ENCODE measurements at places on chromosomes 5 and 9.
A peak's percentile ranks its signal among the peaks of the same experiment; 100 is the strongest.

GRCh38 chr5:84260140-84260539, 124.5 kb downstream of the EDIL3 start:
- no peak for DNase-seq

DNA sequence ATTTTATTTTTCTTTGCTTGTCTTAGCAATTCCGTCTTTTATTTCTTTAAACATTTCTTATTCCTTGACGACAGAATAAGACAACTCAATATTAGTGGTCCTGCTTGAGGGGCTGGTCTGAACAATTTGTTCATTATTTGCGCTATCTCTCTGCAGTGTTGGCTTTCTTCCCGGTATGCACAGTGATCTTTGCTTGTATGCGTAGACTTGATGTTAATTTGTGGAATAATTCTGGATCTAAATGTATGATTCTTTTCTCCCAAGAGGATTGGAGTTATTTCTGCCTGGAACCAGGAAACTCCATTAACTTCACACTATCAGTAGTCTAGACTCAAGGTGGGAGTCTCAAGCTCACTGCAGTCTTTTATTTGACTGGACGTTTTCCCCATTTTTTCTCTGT, 80.4 kb downstream of the KDM4C start:
- DNase-seq, result no peak

DNA sequence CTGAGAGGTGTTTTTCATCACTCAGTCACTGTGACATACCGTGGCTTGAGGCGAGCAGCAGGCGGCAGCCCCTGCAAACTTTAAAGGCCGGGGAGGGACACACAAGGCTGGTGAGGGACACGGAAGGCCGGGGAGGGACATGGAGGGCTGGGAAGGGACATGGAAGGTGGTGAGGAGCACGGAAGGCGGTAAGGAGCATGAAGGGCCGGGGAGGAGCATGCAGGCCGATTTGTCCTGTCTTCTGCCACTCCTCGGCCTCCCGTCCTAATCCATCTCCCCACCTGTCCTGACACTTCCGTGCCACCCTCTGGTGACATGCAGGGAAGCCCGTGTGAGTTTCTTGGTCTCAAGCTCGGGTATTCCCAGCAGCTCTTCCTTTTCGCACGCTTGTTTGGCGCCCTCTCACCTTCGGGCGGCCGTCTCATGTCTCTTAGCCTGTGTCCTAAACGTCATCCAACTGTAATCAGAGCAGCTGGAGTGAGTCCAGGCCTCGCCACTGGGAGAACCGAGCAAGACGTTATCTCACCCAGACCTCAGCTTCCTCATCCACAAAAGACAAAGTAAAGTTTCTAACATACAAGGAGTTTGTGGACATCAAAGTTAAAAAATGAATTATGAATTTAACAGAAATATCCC, 126.5 kb downstream of the MRPL36 start:
- no peak for DNase-seq

- DNase-seq, result no peak
These were observed 611.2 kb downstream of the KIF4B start for GRCh38 chr5:155624597-155625241.

- DNase-seq, result peak; percentile 47
These were observed 42.7 kb upstream of the NCS1 start for GRCh38 chr9:130129432-130130061.

GRCh38 chr5:54739371-54739770, 221.8 kb downstream of the SNX18 start:
- DNase-seq, result no peak

DNA sequence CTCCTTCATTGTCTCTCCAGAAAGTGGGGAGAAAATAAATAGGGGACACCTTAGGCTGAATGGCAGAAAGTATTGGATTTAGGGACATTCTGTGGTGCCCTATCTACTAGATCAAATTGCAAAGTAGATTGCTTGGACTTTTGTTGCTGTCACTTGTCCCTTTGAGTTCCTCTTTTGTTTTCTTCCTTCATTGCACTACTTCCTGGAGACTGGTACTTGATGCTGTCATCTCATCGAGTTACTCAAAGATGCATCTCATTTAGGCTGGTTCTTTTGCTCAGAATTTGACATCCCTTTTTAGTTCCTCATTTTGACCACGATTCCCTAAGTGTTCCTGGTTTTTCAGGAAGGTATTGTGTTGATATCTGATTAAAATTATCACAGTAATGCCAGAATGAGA, 137.6 kb downstream of the ADGRV1 start:
- no peak for DNase-seq

DNA sequence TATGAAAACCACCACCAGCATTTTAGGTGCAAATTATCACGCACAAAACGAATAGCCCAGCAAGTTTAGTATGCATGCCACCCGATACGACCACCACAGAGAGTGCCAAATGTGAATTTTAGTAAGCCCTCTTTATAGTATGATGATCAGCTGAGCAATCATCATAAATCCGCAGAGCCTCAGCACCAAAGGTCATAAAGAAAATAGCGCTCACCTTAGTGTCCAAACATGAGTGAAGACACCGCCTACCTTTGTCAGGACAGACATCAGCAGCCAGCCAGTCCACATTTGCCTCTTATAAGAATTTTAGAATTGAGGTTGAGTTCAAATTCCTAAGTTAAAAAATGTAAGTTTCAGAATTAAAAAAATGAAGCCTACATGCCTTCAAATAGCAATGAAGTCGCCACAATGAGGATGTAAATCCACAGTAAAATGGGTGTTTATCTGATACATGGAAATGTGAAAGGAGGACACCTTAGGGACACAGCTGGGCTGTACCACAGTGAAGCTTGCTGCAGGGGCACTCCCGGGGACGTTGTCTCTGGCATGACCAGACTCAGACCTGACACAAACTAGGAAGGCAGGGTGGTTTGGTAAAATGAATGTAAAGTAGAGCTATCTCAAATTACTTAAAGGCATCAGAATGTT, 149.0 kb downstream of the AUH start:
- no peak for DNase-seq

DNA sequence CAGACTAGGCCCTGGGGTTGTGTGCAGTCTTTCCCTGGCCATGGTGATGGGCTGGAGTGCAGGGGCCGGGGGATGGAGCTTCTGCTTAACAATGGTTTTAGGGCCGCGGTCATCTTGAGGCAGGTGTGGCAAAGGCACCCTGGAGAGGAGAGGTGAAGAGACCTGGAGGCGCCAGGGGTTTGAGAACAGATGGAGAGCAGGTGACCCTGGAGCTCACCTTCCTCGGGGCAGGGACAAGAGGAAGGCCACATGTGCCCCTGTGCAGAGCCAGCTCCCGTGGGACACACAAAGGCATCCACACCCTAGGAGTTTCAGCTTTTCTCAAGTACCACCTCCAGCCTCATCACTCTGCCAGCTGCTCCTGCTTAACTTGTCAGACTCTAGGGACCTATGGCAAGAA, 46.4 kb upstream of the SH3GL2 start:
- no peak for DNase-seq

DNA sequence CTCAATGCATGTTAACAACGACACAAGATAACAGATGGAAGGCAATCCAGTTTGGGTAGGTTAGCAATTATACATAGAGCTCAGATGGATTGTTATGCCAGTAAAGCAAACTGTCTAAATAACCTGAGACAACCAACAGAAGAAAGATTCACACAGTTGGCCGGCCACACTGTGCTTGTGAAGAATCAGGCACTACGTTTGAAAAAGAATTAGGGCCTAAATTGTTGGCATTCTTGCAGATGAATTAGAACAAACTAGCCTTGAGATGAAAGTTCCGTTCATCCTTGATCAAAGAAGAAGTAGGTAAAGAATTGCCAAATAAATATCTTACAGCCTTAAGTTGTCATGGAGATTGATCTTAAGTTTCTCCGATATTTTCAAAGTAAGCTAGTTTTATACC, 210.6 kb downstream of the CDH18 start:
- no peak for DNase-seq

GRCh38 chr9:99822806-99823591, 1.3 kb downstream of the NR4A3 start:
- no peak for DNase-seq

DNA sequence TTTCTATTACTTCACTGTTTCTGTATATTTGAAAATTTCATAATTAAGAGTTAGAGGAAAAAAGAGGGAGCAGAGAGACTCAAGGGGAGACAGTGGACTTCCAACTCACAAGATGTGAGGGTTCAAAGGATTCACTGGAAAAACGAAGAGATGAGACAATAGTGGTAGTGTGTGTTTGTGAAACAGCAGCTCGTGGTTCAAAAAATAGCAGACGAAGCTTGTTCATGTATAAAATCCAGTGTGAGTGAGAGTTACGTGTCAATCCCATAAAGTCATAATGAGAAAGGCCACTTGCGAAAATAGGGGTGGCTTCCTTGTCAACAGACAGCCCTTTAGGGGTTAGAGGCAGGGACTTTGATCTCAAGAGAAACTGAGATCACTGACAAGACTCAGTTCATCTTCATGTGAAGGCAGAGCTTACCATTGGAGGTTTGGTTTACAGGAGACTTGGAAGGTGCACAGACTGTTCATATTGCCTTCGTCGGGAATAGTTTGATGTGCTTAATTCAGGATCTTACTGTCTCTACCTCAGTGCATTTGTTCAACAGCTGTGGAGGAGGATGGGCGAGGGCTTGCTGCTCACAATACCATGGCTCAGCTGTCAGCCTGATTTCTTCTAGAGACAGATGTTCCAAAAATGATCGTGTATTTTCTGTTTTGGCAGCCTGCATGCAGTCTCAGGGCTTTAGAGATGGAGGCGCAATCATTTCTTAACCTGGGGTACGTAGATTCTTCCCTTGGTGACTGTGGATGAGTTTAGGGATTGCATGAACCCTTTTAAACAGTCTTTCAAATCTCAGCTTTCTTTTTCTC, 105.7 kb upstream of the KLF9 start:
- DNase-seq, result no peak

DNA sequence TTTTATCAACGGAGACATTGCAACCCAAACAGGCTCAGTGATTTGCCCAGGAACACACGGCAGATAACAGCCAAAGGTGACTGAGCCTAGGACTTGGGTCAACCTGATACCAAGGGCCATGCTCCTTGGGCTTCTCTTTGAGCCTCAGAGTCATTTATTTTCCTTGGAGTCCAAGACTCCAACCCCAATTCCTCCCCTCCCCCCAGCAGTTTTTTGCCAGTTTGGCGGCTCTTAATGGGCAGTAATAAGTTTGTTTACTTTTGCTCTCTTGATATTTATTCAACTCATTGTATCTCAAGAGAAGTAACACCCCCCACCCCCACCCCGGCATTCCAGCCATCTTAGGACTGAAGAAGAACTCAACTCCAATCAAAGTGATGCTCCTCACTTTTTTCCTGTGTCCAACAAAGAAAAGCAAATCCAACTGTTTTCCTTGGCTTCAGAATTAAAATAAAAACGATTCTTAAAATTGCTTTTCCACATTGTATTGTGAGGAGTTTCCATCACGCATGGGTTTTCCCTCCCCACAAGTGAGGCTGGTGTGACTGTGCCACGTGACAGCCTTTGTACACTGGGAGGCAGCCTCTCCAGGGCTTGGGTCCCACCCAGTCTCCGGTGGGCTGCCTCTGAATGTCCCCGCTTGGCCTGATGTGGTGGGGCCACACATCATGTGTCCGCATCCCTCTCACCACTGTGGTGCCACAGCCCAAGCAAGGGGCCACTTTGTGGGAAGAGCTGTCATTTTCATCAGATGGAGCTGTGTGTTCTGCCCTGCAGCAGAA, 9.1 kb downstream of the ANGPTL2 start:
- no peak for DNase-seq

- no peak for DNase-seq
These were observed 242.2 kb downstream of the PJA2 start for GRCh38 chr5:109167586-109167985.

- no peak for DNase-seq
These were observed 262.5 kb downstream of the MED10 start for GRCh38 chr5:6115852-6116251.

GRCh38 chr5:59919484-59919883, 26.0 kb upstream of the PDE4D start:
- DNase-seq, result no peak

DNA sequence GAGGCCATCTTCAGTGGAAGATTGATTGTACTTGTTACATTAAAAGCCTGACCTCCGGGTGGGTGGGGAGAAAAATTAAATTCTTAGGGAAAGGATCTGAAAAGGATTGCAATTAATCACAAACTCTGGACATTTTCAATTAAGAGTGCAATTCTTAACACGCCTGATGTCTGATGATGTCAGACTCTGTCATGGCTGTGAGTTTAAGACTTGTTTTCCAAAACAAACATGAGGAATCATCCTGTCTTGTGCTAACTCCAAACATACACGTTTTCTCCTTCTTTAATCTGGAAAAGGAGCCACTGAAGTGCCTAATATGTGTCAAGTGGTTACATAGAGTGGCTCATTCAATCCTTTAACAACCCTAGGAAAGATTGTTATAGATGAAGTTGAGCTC, 60.4 kb upstream of the SMIM23 start:
- no peak for DNase-seq

GRCh38 chr5:81895307-81895706, 76.5 kb upstream of the ATG10 start:
- no peak for DNase-seq

DNA sequence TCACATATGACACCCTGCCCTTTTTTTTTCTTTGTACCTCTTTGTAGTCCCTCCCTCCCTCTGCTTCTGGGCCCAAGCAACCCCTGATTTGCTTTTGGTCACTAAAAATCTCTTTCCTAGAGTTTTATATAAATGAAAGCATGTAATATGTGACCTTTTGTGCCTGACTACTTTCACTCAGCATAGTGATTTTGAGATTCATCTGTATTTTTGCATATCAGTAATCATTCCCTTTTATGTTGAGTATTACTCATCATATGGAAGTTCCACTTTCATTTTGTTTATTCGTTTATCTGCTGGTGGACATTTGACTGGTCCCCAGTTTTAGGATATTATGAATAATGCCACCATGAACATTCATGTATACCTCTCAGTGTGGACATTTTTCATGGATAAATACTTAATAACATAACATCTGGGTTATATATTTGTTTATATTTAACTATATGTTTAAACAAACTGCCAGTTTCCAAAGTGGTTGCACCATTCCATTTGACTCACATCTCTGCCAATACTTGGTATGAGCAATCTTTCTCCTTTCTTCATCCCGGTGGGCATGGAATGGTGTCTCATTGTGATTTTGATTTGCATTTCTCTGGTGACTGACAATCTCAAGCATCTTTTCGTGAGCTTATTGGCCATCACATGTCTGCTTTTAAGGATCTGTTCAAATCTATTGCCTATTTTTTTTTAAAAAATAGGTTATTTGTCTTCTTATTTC, 115.7 kb upstream of the S1PR3 start:
- DNase-seq, result no peak

Data from stimulated activated CD4-positive, alpha-beta T cell treated with anti-CD3 and anti-CD28 coated beads, Interleukin-2, amount 100 ng/mL, for 24 hours (primary cell).